Endothelial cell (in vitro differentiated cells): ENCODE measurements at places on chromosomes 1 and 21. TPM values are rescaled to one million over a fixed set of nuclear protein-coding genes. Genes with fewer than 3 reads are reported as not detected.

- H3K27ac ChIP-seq: no peak overlapping the region
- peaks cover 10% of the 10 kb centered on the region for H3K36me3 ChIP-seq
- no peak overlapping the region for H3K4me3 ChIP-seq
- H3K27me3 ChIP-seq: peaks cover 5% of the 10 kb centered on the region
- no peak for DNase-seq
Measured at GRCh38 chr1:32863218-32863880, 7.4 kb downstream of the FNDC5 start.

GRCh38 chr1:20602851-20603450, 14.1 kb downstream of the CDA start:
- H3K36me3 ChIP-seq: no peaks in the 10 kb centered on the region
- H3K4me1 ChIP-seq: peaks cover 7% of the 10 kb centered on the region
- H3K4me3 ChIP-seq: no peak overlapping the region

DNA sequence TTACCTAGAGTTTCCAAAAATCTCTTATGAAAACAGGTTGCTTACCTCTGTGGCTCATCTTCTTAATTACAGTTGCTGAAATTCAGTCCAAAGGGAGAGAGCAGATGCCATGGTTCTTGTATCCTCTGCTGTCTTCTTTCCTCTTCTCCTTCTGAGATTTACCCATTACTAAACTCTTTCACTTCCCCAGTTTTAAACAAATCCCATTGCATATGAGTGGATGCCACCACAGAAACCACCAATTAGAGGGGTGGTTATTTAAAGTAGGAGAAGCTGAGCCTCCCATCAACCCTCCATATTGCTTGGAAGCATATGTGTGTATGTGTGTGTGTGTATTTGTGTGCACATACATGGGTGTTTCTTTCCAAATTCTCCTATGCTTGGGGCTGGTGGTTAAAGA, 128.5 kb upstream of the KCNK1 start:
- H3K27ac ChIP-seq: no peak overlapping the region
- no peak for DNase-seq
- no peaks in the 10 kb centered on the region for H3K36me3 ChIP-seq
- no peaks in the 10 kb centered on the region for H3K27me3 ChIP-seq

GRCh38 chr1:52602856-52603600, 857 bp downstream of the GPX7 start:
- peaks cover 3% of the 10 kb centered on the region for H3K27me3 ChIP-seq
- H3K27ac ChIP-seq: no peak overlapping the region
- H3K4me1 ChIP-seq: peaks cover 37% of the 10 kb centered on the region
- peak overlapping the region; percentile 89 for H3K4me3 ChIP-seq
- H3K36me3 ChIP-seq: peaks cover 24% of the 10 kb centered on the region

DNA sequence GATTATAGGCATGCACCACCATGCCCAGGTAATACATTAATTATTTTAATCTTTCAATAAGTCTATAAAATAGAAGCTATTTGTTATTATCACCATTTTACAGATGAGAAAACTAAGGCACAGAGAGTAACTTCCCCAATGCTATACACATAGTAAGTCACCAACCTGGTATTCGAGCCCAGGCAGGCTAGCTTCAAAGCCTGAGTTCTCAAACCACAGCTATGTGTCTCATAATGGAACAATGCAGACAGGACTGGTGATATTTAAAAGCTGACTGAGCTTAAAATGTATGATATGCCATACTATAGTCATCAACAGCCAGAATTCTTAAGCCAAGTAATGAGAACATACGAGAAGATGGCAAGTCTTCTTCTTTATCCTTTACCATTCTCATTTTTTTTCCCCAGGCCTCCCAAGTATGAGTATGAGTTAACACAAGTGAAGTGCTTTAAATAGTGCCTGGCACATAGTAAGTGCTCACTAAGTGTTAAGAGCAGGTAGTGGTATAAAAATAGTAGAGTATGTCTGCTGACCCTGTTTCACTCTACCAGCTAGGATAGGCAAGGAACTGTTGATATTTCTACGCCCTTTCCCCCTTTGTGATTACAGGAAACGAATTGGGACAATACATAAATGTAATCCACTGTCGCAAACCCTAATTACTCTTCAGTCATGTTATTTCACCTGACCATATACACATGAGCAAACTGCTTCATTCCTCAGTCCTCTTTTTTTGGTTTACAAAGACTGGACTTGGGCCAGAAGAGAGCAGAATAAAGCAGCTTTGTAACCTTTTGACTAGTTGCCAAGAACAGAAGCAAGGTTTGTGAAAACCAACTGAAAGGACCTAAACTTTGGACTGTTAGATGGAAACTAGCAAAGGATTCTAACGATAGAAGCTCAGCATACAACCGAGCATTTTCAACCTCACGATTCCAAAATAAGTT, 9.5 kb downstream of the EYA3 start:
- no peaks in the 10 kb centered on the region for H3K4me1 ChIP-seq
- no peaks in the 10 kb centered on the region for H3K27me3 ChIP-seq
- H3K27ac ChIP-seq: no peak overlapping the region

DNA sequence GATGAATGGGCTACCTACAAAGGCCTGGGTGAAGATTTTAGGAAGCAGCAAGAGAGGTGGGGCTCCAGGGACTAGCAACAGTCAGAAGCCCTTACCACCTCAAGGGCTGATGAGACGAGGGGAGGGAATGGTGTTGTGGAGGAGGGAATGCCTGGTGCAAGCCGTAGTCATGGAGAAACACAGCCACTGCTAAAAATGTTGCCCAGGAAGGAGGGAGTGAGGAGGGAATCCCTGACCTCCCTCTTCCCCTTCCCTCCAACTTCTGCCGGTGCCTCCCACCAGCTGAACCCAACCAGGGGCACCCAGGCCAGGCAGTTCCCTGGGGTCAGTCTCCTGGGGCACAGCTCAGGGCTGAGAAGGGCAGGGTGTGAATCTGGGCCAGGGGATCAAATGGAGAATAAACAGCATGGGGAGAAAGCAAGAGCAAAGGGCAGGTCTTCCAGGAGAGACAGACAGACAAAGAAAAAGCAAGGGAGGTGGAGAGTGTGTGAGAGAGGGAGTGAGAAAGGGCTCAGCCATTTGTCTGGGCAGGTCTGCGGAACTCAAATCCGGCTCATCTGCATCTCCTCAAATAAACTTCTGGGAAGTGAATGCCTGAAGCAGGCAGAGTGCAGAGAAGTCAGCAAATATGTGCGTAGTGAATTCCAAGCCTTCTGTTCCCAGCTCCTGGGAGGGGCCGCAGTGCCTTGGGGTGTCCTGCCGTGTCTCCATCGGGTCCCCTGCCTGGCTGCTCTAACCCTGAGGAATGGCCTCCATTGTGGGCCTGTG, 27.1 kb upstream of the POU3F1 start:
- DNase-seq: no peak
- no peak overlapping the region for H3K4me3 ChIP-seq
- H3K27me3 ChIP-seq: peaks cover 4% of the 10 kb centered on the region

DNA sequence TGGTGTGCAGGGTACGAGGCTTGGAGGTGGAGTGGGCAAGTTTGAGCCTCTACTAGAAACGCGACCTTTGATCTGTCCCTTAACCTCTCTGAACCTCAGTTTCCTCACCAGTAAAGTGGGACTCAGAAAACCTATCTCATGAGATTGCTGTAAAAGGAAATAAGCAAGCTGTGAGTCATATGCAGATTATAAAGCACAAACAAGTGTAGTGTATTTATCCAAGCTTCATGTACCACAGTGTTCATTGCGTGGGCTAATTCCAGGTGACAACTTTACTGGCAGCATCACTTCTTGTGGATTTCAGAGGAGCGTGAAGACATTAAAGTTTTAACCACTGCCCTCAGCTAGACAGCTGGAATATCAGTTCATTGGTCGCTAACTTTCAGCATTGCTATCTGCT, 44.4 kb downstream of the ZNF697 start:
- no peak overlapping the region for H3K4me3 ChIP-seq
- no peak for DNase-seq
- H3K36me3 ChIP-seq: no peaks in the 10 kb centered on the region
- H3K4me1 ChIP-seq: peaks cover 40% of the 10 kb centered on the region
- H3K27me3 ChIP-seq: peaks cover 2% of the 10 kb centered on the region
- H3K27ac ChIP-seq: peak overlapping the region; percentile 76

DNA sequence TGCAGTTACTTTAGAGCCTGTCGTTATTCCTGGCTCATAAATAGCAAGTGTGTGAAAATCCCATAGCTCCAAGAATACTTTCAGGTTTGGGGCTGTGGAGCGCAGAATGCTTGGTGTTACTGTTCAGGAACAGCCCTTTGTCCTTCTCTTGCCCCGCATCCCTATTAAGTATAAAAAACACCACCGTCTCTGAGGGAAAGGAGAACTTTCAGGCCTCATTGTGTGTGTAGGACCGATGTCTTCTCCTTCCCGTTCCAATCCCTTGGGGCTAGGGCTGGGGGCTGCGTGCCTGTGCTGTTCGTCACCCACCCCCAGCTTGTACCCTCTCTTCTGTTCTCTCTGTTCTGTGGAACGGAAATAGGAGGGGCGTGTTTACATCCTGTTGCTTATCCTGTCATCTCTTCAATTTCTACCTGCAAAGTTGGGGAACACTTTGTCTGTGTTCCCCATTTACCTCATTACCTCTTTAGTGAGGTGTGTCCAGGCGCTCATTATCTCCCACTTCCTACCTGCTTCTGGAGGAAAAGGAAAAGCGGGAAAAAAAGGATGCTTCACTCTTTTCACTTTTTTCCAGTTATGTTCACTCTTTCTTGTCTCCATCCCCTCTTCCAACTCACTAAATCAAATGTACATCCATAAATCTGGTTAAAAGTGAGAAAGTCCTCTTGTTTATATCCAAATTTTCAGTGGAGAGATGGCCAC, 788 bp upstream of the TXNIP start:
- no peak for DNase-seq
- H3K4me3 ChIP-seq: peak overlapping the region; percentile 100
- peaks cover 50% of the 10 kb centered on the region for H3K4me1 ChIP-seq
- peaks cover 39% of the 10 kb centered on the region for H3K36me3 ChIP-seq
- peak overlapping the region; percentile 98 for H3K27ac ChIP-seq
- H3K27me3 ChIP-seq: peaks cover 5% of the 10 kb centered on the region

- H3K27ac ChIP-seq: no peak overlapping the region
- no peak overlapping the region for H3K4me3 ChIP-seq
- no peaks in the 10 kb centered on the region for H3K27me3 ChIP-seq
Measured at GRCh38 chr21:15749082-15749860, 19.5 kb downstream of the USP25 start.

- H3K27ac ChIP-seq: no peak overlapping the region
- no peaks in the 10 kb centered on the region for H3K27me3 ChIP-seq
- H3K4me3 ChIP-seq: no peak overlapping the region
- H3K36me3 ChIP-seq: peaks cover 33% of the 10 kb centered on the region
- H3K4me1 ChIP-seq: no peaks in the 10 kb centered on the region
Measured at GRCh38 chr21:46116189-46116775, 18.4 kb downstream of the COL6A2 start.

DNA sequence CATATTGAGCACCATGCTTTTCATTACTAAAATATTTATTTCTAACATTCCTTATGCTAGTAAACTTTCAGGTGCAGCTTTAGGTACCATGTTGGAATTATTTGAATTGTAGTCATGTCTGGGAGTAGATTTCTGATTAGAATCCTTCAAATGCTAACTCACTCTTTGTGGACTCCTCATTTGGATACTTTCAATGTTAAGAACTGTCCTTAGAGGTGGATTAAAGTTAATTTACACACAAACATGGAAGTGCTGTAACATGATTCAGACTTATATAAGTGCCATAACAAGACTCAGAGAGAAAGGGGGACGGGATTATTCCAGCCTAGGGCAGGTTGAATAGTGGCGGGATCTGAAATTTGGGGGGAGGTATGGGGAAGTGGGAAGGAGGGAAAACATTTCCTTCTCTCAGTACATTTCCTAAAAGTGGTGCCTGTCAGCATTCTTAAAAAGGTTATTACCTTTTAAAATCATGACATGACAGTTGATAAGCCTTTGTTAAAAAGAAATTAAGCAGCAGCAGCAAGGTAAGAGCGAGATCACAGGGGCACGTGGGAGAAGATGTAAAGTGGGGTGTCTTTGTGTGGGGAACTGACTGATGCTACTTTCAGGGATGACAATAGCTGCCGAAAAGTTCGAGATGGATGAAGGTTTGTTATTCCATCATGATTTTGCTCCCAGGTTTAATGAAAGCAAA, 44.4 kb downstream of the HHAT start:
- no peak overlapping the region for H3K27ac ChIP-seq
- H3K36me3 ChIP-seq: no peaks in the 10 kb centered on the region
- H3K4me3 ChIP-seq: no peak overlapping the region
- DNase-seq: no peak
- H3K27me3 ChIP-seq: peaks cover 2% of the 10 kb centered on the region

DNA sequence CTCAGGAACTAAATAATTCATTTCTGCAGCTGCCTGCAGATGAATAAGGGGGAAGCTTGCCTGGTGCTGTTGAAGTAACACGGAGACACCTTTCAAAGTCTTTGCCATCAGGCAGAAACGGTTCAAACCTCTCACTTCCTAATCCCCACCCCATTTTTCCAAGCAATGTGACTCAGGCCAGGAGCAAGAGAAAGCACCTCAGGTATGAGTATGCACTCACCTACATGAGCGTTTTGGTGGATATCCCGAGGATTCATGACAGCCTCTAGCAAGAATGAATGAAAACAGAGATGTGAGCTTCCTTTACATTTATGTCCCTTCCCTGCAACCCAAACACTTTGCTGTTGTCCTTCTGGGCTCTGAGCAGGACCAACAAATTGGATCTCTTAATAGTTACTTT, 63.4 kb upstream of the LAX1 start:
- DNase-seq: no peak
- peaks cover 12% of the 10 kb centered on the region for H3K4me1 ChIP-seq
- H3K27ac ChIP-seq: no peak overlapping the region
- peaks cover 8% of the 10 kb centered on the region for H3K27me3 ChIP-seq

DNA sequence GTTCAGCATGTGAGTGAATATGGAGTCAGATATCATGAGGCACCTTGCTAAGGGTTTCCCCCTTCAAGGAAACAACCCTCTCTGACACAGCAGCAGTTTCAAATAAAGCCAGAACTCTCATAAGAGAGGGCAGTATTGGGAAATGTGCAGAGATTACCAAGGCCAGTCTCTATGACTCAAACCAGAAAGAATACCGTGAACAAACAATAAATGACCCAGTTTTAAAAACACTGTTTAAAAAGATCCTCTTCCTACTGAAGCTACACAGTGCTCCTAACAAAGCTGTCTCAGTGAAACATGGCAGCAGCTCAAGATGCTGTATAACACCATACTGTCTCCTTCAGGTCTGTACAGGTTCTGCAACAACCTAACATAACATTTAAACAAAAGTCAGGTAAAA, 102.6 kb downstream of the KIAA0319L start:
- DNase-seq: no peak
- H3K4me1 ChIP-seq: peaks cover 54% of the 10 kb centered on the region
- H3K36me3 ChIP-seq: peaks cover 21% of the 10 kb centered on the region
- no peak overlapping the region for H3K4me3 ChIP-seq
- peaks cover 5% of the 10 kb centered on the region for H3K27me3 ChIP-seq
- H3K27ac ChIP-seq: no peak overlapping the region

- no peak for DNase-seq
- no peaks in the 10 kb centered on the region for H3K4me1 ChIP-seq
- H3K27me3 ChIP-seq: no peaks in the 10 kb centered on the region
- no peak overlapping the region for H3K27ac ChIP-seq
- no peaks in the 10 kb centered on the region for H3K36me3 ChIP-seq
- no peak overlapping the region for H3K4me3 ChIP-seq
Measured at GRCh38 chr1:194865383-194865782, 1679.0 kb upstream of the B3GALT2 start.

- H3K4me1 ChIP-seq: no peaks in the 10 kb centered on the region
- no peaks in the 10 kb centered on the region for H3K27me3 ChIP-seq
- no peaks in the 10 kb centered on the region for H3K36me3 ChIP-seq
- H3K27ac ChIP-seq: no peak overlapping the region
Measured at GRCh38 chr1:242245255-242245654, 246.4 kb upstream of the MAP1LC3C start.

Gene PKP1
- 0.64 TPM for total RNA-seq

Gene SLAMF8
- total RNA-seq: not detected

Gene S100A3
- total RNA-seq: not detected

Gene SERTAD4
- 0.72 TPM for total RNA-seq

Gene TMPRSS15
- total RNA-seq: not detected

Gene GCSAML
- total RNA-seq: 0.23 TPM

Gene PPIAL4G
- 0.08 TPM for total RNA-seq

Gene PTCH2
- 0.51 TPM for total RNA-seq

Gene SPOCD1
- 1.5 TPM for total RNA-seq

Gene CASQ2
- not detected for total RNA-seq

Gene FOXO6
- 0.23 TPM for total RNA-seq
